Fibroblast of the aortic adventitia (primary cell): ENCODE measurements at places on chromosomes 2 and 18. TPM values are rescaled to one million over a fixed set of nuclear protein-coding genes. Genes with fewer than 3 reads are reported as not detected.

DNA sequence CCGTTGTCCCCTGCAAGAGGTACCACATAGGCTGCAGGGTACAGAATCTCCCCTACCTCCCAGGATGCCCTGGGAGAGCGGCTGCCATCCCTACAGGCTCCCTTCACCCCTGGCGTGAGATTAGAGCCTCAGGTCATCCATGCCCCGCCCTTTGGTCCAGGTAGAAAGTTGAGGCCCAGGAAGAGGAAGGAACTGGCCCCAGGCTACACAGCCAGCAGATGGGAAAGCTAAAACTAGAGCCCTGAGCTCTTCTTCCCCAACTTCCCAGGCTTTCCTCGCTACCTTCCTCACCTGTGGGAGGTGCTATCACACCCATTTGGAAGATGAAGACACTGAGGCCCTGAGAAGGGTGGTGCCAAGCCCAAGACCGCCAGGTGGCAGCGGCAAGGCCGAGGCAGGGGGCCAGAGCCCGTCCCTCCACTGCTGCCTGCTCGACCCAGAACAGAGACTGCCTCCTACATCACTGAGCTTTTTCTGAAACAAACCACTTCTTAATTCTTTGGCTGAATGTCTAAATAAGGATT, 25.8 kb downstream of the CIB4 start:
- DNase-seq, result peak; percentile 5

DNA sequence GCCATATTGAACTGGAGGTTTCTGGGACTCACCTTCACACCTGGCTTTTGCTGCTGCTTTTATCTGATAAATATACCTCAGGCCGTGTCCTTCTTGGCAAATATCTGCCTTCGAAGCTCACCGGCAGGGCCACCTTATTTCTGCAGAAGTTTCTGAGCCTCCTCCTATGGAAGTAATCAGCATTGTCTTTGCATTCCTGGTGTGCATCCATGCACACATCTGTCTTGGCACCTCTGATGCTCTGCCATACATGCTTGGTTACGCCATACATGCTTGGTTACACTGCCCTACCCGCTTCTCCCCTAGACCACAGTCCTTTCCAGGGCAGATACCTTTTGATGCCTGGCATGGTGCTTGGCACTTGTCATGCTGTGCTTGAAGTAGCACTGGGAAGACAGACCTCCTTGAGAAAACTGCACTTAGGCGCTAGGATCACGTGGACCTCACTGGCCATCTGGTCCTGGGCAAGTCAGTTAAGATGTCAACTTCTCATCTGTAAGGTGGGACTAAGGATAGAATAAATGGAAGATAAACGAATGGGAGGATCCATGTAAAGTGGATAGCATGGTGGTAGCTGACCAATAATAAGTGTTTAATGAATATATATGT, 66.8 kb downstream of the ZNF236 start:
- no peak for DNase-seq

Gene DYTN
- not detected in 2 replicates for total RNA-seq

DNA sequence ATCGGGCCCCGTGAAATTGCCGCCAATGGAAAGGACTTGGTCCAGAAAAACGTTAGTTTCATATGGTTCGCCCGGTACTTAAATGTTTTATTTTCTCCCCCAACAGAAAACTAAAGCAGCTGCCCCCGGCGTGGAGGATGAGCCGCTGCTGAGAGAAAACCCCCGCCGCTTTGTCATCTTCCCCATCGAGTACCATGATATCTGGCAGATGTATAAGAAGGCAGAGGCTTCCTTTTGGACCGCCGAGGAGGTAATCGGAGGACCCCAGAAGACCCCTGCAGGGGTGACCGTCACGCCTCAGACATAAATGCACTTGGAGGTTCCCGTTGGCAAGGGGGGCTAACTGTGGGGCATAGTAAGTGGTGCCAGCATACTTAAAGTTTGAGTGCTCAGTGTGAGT, 742 bp downstream of the RRM2 start:
- no peak for DNase-seq

Gene PRKAG3
- total RNA-seq, result 0.18 and 0.41 TPM in 2 replicates

- DNase-seq, result no peak
Observed at GRCh38 chr2:6982934-6983589, 65.8 kb downstream of the RNF144A start.

- DNase-seq, result no peak
Observed at GRCh38 chr18:22452226-22452668, 34.5 kb upstream of the CTAGE1 start.

Gene ATP5F1A
- 609 and 2,625 TPM in 2 replicates for total RNA-seq

GRCh38 chr18:12843420-12844350, 40.4 kb downstream of the PTPN2 start:
- no peak for DNase-seq

GRCh38 chr2:152402780-152403759, 68.1 kb downstream of the FMNL2 start:
- no peak for DNase-seq

DNA sequence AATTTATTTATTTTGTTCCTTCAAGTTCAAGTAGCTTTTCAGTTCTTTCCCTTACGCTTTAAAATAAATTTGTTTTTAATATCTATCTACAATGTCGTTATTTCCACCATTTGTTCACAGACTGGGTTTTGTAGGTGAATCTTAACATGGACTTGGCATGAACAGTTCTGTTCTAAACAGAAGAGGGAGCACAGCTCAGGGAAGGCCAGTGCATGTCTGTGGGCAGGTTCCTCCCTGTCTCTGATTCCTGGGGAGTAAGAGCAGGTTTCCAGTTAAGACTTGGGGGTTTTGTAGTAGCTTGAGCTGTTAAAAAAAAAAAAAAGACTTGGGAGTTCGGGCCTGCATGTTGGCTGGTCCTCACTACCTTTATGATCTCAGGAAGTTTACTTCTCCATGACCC, 11.1 kb downstream of the TTL start:
- DNase-seq, result no peak

DNA sequence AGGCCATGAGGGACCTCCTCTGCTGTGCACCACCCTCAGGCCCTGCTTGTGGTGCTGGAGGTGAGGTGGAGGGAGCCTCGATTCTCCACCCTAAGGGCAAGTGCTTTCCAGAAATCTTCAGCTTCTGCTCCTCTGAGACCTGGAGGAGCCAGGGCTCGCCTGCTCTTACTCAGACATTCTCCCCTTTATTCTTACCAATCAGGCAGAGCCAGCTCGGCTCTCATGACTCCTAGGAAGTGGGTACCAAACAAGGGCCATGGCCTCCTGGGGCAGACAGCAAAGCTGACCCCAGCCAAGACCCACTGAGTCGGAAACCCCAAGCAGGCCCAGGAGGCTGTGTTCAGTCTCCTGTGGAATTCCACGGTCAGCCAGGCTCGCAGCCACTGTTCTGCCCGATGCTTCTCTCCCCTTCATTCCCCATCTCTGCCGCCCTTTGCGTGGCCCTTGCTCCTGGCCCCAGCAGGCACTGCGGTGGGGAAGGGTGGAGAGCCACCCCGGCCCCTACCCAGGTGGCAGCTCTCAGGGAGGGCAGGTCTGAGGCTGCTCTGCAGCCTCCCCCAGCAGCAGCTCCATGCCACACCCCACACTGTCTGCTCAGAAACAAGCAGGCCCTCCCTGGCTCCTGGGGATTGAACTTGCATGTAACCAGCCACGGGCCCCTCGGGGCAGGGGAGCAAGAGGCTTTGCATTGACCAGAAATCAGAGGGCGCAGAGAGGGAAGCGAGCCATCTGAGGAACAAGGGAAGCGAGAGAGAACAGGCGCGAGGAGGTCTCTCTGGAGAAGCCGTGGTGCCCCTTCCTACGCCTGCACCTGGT, 24.0 kb downstream of the HS1BP3 start:
- no peak for DNase-seq

- no peak for DNase-seq
Observed at GRCh38 chr2:23682481-23682880, 244.4 kb downstream of the ATAD2B start.

Gene HNRNPA3
- total RNA-seq, result 43.7 and 62.2 TPM in 2 replicates

DNA sequence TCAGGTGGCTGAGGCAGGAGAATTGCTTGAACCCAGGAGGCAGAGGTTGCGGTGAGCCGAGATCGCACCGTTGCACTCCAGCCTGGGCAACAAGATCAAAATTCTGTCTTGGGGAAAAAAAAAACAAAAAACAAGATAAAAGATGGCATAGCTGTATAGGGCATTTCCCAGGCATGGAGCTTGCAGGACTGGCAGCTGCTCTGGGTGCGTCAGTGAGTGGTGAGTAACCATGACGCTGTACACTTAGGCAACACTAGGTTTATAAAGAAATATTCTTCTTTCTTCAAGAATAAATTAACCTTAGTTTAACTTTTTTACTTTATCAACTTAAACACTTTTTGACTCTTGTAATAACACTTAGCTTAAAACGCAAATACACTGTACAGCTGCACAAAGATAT, 15.4 kb downstream of the TGOLN2 start:
- DNase-seq, result peak; percentile 87
